Cardiac ventricle fibroblast (primary cell): ENCODE measurements at places on chromosomes 1 and 21. TPM values are rescaled to one million over a fixed set of nuclear protein-coding genes. Genes with fewer than 3 reads are reported as not detected.

The ZNF593OS gene
- total RNA-seq, result not detected in 2 replicates

The CRYZ gene
- total RNA-seq, result 15.5 and 28.8 TPM in 2 replicates

The ATP1A2 gene
- 1.4 and 1.8 TPM in 2 replicates for total RNA-seq

The MPZ gene
- total RNA-seq, result 0.44 and 0.50 TPM in 2 replicates
